ENCODE measurements at places on chromosomes 12 and 14. TPM values are rescaled to one million over a fixed set of nuclear protein-coding genes. Genes with fewer than 3 reads are reported as not detected.

The GALNT9 gene
- 0.26 TPM for total RNA-seq

The SLC25A21 gene
- 0.40 TPM for total RNA-seq

The WIF1 gene
- total RNA-seq, result not detected

The SLC17A8 gene
- not detected for total RNA-seq

The MMP17 gene
- total RNA-seq, result 4.2 TPM

The CCNT1 gene
- 19.6 TPM for total RNA-seq

The KITLG gene
- 112 TPM for total RNA-seq

The PRMT5 gene
- total RNA-seq, result 35.3 TPM

The EMP1 gene
- 47.6 TPM for total RNA-seq

The IL23A gene
- total RNA-seq, result not detected

The KRT72 gene
- total RNA-seq, result not detected

The AGAP2 gene
- total RNA-seq, result 0.19 TPM

The ANP32D gene
- total RNA-seq, result 0.12 TPM

The WNT1 gene
- not detected for total RNA-seq

The FGD6 gene
- 4.4 TPM for total RNA-seq

The ADAMTS20 gene
- total RNA-seq, result not detected

The RNASE3 gene
- total RNA-seq, result not detected

The AQP6 gene
- 0.13 TPM for total RNA-seq

Data from aortic smooth muscle cell (primary cell).